Fibroblast of villous mesenchyme (primary cell): ENCODE measurements at places on chromosomes 2 and 18. TPM values are rescaled to one million over a fixed set of nuclear protein-coding genes. Genes with fewer than 3 reads are reported as not detected.

Gene CXCR2
- not detected in 2 replicates for total RNA-seq

Gene EPB41L3
- total RNA-seq: 0.43 and 0.97 TPM in 2 replicates

Gene CCDC68
- total RNA-seq: 3.5 and 9.1 TPM in 2 replicates

Gene BCL2
- total RNA-seq: 0.64 and 0.86 TPM in 2 replicates

Gene PPP1R1C
- 0.32 and 2.2 TPM in 2 replicates for total RNA-seq

Gene CLEC4F
- not detected in 2 replicates for total RNA-seq

Gene HMSD
- total RNA-seq: 1.3 TPM in 2 replicates

Gene MAP2
- total RNA-seq: 2.3 and 37.1 TPM in 2 replicates

Gene FASTKD1
- 13.5 and 25.9 TPM in 2 replicates for total RNA-seq

Gene FAM161A
- 1.9 and 2.2 TPM in 2 replicates for total RNA-seq

Gene GPR39
- 3.2 and 5.6 TPM in 2 replicates for total RNA-seq
